ENCODE measurements at places on chromosomes 5 and 9. TPM values are rescaled to one million over a fixed set of nuclear protein-coding genes. Genes with fewer than 3 reads are reported as not detected.

LSM11 gene
- 1.3 TPM for total RNA-seq

SLC25A2 gene
- not detected for total RNA-seq

MARCOL gene
- not detected for total RNA-seq

ERBIN gene
- total RNA-seq = 35.9 TPM

MAP3K1 gene
- 5.9 TPM for total RNA-seq

PPP6C gene
- 80.6 TPM for total RNA-seq

IRX4 gene
- total RNA-seq = not detected
